ENCODE measurements at places on chromosomes 2 and 18. TPM values are rescaled to one million over a fixed set of nuclear protein-coding genes. Genes with fewer than 3 reads are reported as not detected.

- DNase-seq: no peak
These were observed 291.2 kb upstream of the HNMT start for GRCh38 chr2:137672989-137673552.

GRCh38 chr2:51105811-51106210 lies 73.9 kb upstream of the NRXN1 start:
- DNase-seq: no peak

GRCh38 chr2:59560769-59561168 lies 992.7 kb downstream of the BCL11A start:
- no peak for DNase-seq

DNA sequence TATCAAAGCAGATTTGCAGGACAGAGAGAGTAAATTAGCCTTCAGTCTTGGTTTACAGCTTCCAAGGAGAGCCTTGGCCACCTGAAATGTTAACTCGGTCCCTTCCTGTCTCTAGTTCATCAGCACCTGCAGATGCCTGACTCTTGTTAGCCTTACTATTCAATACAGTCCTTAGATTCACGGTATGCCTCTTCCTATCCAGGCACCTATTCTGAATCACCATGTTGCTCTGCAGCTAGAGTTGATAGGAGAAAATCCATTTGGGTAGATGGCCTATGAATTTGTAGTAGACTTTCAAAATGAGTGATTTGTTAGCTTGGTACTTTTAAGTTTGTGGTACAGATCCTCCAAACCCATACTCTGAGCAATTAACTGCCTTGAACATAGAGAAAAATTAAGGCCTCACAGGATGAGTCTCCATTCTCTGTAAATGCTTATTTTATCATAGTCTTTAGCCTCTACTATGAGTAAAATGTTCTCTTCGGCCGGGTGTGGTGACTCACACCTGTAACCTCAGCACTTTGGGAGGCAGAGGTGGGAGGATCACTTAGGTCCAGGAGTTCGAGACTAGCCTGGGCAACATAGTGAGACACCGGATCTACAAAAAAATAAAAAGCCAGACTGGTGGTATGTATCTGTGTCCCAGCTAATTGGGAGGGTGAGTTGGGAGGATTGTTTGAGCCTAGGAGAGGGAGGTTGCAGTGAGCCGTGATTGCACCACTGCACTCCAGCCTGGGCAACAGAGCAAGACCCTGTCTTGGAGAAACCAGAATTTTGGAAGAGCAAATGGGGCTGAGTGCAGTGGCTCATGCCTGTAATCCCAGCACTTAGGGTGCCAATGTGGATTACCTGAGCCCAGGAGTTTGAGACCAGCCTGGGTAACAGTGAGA lies 32.9 kb downstream of the PTCD3 start:
- DNase-seq: no peak

- peak; percentile 72 for DNase-seq
These were observed 97.7 kb downstream of the TWIST2 start for GRCh38 chr2:238945433-238946150.

DNA sequence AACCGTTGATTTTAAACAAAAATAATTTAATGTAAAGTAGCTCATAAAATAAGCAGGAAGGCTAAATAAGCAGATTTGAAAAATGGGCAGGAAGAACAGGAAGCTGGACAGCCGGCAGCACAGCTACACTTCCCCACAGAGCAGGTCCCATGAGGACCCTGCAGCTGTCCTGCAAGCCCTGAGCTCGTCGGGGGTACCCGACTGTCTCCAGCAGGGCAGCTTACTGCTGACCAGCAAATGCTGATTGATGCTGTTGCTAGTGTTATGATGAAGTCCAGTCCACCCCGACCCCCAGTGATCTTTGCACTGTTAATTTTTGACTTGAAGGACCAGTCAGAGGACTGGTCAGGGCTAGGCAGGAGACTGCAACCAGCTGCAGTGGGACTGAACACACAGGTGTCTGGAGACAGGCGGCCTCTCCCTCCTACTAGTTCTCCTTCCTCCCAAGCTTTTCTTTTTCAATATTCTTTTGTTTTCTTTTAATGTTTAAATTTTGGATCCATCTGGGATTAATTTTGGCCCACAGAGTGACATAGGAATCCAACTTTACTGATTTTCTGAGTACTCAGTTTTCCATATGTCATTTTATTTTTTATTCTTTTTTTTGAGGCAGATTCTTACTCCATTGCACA lies 27.7 kb downstream of the POLE4 start:
- no peak for DNase-seq

DNA sequence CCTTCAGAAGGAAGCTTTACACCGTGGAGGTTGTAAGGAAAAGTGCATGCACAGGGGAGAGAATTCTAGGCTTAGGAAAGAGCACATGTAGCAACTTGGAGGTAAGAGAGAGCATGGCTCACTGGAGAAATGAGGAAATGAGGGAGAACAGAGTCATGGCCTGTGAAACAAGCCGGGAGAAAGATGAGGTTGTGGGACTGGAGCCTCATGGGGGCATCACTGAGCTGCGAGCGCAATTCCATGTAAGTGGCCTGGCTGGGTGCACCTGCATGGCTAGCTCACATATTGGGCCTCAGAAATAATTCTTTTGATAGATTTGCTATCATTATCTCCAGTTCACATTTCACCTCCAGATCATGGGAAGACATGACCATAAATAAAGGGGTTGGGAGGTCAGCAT lies 785.5 kb upstream of the RAB6C start:
- no peak for DNase-seq

GRCh38 chr18:13616041-13616440 lies 110.3 kb downstream of the FAM210A start:
- no peak for DNase-seq

- DNase-seq: no peak
These were observed 40.0 kb downstream of the TEX44 start for GRCh38 chr2:231632559-231633142.

GRCh38 chr18:47883771-47884413 lies 46.6 kb downstream of the SMAD2 start:
- DNase-seq: no peak

GRCh38 chr18:48336332-48336731 lies 72.9 kb downstream of the ZBTB7C start:
- no peak for DNase-seq

GRCh38 chr2:179561702-179562101 lies 297.1 kb upstream of the SESTD1 start:
- no peak for DNase-seq

DNA sequence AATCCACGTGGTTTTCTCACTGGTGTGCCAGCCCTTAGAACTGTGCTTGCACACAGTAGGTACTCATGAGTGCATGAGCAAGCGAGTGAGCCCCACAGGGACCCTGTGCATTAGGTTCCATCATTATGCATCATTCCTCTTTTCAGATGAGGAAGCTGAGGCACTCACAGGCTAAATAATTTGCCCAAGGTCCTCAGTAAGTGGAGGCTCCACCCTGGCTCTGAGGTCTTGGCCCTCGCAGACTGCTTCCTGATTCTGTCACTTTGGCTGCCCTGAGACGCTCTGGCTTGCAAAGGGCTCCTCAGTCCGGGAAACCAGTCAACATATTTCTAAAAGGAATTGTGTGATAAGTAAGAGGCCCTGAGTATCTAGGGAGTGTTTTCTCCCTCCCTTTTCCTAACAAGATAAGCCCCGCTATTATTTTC lies 71.7 kb downstream of the IL1R2 start:
- DNase-seq: no peak

- DNase-seq: no peak
These were observed 64.0 kb downstream of the TFCP2L1 start for GRCh38 chr2:121220995-121221394.

DNA sequence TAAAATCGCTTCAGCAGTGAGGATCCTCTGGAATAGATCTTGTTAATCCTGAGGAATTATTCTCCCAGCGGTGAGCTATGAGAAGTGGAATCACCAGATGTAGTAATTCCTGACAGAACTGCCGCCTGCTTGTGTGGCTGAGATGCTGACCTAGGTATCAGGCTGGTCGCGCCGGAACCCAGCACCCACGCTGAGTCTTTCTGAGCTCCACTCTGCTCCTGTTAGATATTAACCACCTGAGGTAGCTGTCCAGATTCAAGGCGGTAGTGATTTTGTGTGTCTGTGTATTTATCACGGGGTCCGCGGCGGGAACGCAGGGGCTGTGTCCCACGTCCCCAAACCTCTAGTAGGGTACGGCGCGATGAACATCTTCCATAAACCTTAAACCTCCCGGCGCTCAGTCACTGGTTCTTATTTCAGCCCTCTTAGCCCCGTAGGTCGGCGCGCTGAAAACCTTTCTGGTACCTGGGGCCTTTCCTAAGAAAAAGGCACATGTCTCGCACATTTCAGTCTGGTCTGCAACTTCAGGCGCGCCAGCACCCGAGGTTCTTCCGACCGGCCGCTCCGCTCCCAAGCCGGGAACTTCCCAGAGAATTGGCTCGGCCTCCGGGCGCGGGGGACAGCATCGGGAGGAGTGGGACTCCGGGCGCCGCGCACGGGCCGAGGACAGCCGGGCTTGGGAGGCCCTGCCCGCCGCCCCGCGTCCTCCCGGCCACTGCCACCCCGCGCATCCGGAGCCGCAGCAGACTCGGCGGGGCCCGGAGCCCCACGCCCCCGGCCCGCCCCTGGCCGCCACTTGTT lies 542 bp upstream of the CNNM3 start:
- no peak for DNase-seq

GRCh38 chr18:40624959-40625358 lies 1330.1 kb upstream of the PIK3C3 start:
- DNase-seq: no peak

GRCh38 chr2:120960770-120961366 lies 225.2 kb downstream of the GLI2 start:
- DNase-seq: no peak

DNA sequence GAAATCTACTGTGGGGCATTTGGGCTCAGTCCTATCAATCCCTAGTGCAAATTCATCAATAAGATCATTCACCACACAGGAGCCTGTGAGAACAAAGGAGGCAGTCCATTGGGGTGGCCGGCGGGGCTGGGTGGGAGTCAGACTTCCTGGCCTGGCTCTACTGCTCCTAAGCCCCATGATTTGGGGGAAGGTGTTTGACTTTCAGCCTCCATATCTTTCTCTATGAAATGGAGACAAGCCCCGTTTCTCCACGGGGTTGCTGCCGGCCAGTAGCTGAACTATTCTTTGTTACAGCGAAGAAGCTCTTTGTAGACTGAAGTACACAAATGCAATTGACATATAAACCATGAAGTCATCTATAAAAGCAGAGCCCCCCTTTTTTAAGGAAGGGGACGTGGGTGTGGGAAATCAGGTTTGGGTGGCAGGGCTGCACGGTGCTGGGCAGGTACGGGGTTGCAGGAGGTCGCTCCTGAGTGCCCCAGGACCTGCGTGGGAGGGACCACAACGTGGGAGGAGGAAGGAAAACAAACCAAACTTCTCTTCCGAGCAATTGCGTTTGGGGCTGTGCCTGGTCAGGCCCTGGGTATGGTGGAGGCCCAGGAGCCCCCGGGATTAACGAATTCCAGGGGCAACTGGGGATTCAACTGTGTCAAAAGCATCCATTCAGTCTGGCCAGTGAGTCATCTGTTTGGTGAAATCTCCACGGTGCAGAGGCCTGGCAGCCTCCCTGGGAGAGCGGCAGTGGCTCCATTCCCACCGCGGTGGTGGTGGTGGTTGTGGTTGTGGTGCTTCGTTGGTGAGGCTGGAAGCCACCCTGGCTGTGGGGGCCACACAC lies 18.2 kb downstream of the FBLN7 start:
- DNase-seq: no peak

DNA sequence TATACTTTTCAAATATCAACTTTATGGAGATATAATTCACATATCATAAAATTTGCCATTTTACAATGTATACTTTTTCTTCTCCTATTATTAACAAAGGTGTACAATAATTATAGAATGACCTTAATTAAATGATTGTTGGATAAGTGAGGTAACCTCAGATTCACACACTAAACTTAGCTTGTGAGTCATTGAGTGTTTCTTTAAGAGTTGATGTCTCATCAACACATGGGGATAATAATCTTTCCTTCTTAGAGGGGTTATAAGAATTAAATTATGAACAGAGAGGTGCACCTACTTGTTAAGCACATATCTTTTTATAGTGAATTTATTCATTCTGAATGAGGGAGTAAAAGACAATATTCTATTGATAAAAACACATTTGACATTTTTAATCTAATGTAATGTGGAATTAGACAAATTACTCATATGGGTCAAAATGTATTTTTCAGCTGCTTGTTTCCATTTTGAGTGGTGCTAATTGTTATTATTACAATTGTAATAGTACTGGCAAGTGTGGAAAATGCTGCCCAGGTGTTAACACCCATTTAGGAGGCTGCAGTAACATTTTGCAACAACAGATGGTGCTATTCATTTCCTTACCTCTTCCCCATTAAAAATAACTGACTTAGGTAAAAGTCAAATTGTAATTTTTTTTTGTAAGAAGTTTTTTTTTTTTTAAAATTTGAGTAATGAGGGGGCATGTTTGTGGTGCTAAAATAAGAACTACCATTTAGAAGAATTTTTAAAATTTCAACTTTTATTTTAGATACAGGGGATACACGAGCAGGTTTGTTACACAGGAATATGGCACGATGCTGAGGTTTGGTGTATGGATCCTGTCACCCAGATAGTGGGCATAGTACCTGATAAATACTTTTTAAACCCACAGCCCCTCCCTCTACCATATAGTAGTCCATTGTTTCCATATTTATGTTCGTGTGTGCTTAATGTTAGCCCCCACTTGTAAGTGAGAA lies 32.1 kb upstream of the DYNAP start:
- DNase-seq: no peak

- no peak for DNase-seq
These were observed 264.6 kb downstream of the RBM43 start for GRCh38 chr2:150997066-150997465.

DNA sequence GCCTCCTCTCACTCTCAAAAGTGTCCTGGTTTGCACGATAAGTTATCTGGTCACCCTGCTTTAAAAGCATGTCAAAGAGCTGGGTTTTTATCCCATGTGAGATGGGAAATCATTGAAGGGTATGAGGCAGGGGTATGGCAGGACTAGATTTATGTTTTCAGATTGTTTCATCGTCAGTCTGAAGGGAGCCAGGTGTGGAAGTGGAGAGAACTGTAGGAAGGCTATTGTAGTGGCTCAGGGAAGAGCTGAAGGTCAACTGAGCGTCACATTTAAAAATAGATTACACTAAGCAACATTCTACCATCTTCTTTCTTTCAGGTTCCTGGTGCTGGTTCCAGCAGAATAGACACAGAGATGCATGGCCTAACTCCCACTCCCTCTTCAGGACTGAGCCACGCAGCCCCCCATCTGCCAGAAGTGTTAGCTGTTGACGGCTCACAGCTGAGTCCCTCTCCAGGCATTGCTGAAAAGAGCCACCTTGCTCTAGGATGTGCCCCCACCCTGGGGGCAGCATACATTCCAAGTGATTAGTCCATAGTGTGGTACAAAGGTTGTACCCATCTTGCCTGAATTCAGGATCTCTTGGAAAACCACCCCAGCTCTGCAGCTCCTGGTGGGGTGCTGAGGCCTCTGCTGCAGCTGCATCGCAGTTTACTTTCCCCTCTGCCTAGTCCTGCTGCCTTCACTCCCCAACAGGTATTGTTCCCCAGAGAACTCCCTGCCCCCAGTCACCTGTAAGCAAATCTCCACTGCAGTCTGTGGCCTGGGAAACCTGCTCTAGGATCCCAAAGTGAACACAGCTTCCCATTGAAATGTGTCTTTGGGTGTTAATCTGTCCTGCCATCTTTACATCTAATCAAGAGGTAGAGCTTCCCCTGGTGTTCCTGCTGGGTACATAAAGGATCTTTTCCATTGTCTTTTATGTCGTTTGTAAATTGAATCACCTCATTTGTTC lies 79.5 kb upstream of the KLF7 start:
- no peak for DNase-seq

CUL3 gene
- 66.0 TPM for total RNA-seq

CD8B2 gene
- total RNA-seq: not detected

RNU2-63P gene
- total RNA-seq: not detected

PASK gene
- 2.2 TPM for total RNA-seq

KIF1A gene
- 10.2 TPM for total RNA-seq

LOXHD1 gene
- total RNA-seq: 0.48 TPM

TLX2 gene
- not detected for total RNA-seq

CTAGE1 gene
- total RNA-seq: 0.13 TPM

RAX gene
- not detected for total RNA-seq

IFIH1 gene
- total RNA-seq: 4.4 TPM

All from cardiac septum (tissue), 1 donor.